ENCODE measurements at places on chromosomes 4 and X.
A peak's percentile ranks its signal among the peaks of the same experiment; 100 is the strongest.

DNA sequence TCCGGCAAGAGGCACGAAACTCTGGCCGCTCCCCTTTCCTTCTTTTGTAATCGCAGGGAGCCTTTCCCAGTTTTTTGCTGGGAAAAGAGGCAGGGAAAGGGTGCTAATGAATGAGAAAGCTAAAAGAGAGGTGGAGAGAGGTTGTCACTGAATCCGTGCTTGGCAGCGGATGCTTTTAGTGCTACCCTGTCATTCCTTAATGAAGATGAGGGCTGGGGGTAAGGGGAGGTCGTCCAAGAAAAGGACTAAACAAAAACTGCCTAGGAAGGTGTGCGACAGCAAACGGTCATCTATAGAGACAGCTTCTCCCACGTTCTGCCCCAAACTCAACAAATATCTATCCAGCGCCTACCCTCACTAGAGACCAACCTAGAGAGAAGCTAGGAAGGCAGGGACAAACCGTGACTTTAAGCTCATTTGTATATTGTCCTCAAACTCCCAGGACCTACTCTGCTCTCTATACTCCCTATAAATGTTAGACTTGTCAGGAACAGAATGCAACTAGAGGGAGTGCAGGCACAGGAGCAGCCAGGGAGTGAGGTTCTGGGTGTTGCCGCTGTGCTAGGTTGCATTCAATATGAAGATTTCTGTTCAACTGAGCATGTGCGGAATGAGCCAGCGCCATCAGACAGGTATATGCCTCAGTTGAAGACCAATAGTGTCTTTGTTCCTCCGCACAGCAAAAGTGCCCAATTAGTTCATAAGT lies 777 bp upstream of the CASK start:
- no peaks in the 10 kb centered on the region for H3K4me1 ChIP-seq
- DNase-seq = no peak
- H3K27me3 ChIP-seq = no peaks in the 10 kb centered on the region
- peak overlapping the region; percentile 93 for H3K27ac ChIP-seq

DNA sequence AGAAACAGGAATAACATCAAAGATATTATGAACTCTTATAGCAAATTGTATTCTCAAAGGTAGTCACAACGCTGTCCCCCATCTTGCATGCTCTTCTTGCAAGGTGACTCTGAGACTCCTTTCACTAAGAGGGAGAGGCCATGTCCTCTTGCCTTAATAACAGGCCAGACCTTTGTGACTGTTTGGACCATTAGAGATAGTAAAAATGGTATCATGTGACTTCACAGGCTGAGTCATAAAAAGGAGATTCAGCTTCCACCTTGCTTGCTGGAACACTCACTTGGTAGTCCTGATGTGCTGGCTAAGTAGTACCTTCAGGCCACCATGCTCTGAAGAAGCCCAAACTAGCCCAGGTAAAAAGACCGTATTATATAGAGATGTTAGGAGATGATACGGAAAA lies 143.8 kb downstream of the FBXW7 start:
- H3K4me1 ChIP-seq = no peaks in the 10 kb centered on the region
- H3K36me3 ChIP-seq = no peaks in the 10 kb centered on the region
- no peaks in the 10 kb centered on the region for H3K27me3 ChIP-seq
- H3K27ac ChIP-seq = no peak overlapping the region
- DNase-seq = no peak

GRCh38 chr4:106355193-106355592 lies 13.4 kb downstream of the GIMD1 start:
- DNase-seq = no peak
- no peaks in the 10 kb centered on the region for H3K4me1 ChIP-seq
- no peak overlapping the region for H3K4me3 ChIP-seq
- no peak overlapping the region for H3K27ac ChIP-seq
- peaks cover 32% of the 10 kb centered on the region for H3K36me3 ChIP-seq

DNA sequence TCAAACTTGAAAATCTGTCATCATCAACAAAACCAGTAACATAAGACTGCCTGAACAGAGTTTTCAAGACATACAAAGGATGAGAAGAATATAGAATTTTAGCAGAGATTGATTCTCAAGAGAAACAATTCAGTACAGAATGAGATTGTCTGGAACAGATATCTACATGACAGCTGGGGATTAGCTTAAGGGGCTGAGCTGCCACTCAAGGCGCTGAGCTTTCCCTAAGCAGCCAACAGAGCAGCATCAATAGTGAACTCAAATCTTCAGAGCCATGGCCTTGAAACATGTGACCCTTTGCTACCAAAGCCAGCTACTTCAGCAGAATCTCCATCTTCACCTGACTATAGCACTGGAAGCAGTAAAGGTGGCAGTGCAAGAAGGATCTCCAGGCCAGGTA lies 24.3 kb upstream of the PCDH10 start:
- H3K4me1 ChIP-seq = no peaks in the 10 kb centered on the region
- H3K27ac ChIP-seq = no peak overlapping the region
- H3K4me3 ChIP-seq = no peak overlapping the region
- H3K36me3 ChIP-seq = no peaks in the 10 kb centered on the region
- H3K27me3 ChIP-seq = no peaks in the 10 kb centered on the region

DNA sequence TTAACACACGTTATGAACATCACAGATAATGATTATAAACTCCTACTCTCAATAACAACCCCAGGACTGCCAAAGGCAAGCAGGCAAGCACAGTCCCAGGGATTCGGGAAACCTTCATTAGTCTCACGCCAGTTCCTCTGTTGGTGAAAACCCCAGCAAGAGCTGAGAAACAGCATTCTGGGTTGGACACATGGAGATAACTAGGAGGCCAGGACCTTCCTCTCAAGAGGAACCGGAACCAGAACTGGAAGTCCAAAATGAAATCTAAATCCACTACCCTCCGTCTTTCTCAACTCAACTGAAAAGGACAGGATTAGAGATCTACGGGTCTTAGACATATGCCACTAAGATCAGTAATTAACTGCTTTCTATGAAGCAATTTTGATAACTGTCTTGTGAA lies 3.8 kb downstream of the VEGFC start:
- no peak overlapping the region for H3K4me3 ChIP-seq
- DNase-seq = no peak
- no peak overlapping the region for H3K27ac ChIP-seq
- no peaks in the 10 kb centered on the region for H3K36me3 ChIP-seq
- no peaks in the 10 kb centered on the region for H3K27me3 ChIP-seq

- H3K36me3 ChIP-seq = no peaks in the 10 kb centered on the region
- no peaks in the 10 kb centered on the region for H3K4me1 ChIP-seq
Measured at GRCh38 chr4:24073948-24074347, 184.1 kb upstream of the PPARGC1A start.
